Bronchial epithelial cell (primary cell): ENCODE measurements at places on chromosomes 3 and 15.
A peak's percentile ranks its signal among the peaks of the same experiment; 100 is the strongest.

GRCh38 chr3:62433396-62433795, 60.0 kb upstream of the FEZF2 start:
- no peak for DNase-seq

GRCh38 chr3:137071104-137071503, 113.3 kb downstream of the IL20RB start:
- no peak for DNase-seq

DNA sequence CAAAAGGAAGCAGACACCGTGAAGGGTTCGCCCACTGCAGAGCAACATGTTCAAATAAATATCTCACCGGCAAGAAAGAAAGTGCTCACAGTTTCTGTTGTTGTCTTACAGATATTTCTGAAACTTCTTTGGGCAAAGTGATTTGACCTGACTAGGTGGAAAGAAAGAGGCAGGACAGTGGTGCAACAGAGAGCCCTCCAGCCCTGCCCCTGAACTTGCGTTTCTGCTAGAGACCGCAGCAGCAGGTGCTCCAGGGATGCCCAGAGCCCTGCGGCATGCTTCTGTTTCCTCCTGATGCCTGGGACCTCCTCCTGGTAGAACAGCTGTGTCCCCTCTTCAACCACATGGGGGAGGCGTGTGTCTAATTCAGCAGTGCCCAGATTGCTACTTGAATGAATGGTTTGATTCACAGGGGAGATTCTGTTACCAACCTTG, 123.4 kb downstream of the ATP10A start:
- peak; percentile 2 for DNase-seq

DNA sequence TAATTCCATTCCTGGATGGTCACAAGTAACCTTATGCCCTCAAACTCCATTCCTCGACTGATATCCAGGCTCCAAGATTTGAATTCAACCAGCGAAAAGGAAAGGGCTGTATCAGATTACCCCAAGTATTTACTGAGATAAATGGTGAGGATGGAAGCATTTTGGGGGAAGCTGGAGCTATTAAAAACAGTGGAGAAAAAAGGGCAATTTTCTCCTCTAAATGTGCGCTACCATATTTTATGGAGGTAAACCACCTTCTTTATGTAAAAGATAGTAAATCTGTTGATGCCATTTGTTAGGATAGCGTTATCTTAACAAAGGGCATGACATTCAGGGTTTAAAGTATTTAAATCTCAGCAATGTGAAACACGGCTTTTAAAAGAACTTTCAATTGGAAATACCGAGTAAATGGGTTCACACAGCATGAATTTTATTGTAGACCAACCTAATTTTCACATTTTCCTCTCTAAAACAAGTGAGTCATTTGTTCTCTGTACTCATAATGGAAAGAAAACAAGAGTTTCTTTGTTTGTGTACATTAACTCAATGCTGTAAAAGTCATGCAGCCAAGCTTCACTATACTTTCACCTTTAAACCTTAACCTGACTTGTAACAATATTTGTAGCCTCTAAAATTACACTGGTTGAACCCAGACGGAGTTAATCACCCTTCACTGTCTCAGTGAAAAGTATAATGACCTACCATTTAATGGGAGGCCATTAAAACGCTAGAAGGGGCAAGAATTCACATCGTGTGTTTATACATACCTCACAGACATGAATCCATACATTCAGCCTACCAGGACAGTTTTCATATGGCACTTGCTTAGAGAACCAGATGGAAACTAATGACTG, 773.4 kb downstream of the ROBO1 start:
- no peak for DNase-seq

- no peak for DNase-seq
These were observed 666.7 kb upstream of the CADM2 start for GRCh38 chr3:84292128-84292527.

DNA sequence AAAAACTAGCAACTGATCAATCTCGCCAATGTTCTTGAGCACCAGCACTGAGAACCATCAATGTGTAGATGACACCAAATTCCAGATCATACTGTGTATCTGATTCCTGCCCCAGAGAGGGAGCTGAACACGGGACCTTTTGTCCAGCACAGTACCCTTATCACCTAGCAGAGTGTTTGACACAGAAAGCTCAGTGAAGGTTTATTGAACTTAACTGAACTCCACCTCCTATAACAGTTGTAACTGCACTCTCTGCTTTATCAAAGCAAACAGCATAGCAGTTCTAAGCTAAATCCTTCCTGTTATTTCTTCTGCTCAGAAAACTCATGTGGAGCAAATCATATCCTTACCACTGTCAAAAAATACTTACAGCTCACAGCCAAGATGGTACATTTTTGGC, 183.4 kb upstream of the SLCO3A1 start:
- DNase-seq: no peak

DNA sequence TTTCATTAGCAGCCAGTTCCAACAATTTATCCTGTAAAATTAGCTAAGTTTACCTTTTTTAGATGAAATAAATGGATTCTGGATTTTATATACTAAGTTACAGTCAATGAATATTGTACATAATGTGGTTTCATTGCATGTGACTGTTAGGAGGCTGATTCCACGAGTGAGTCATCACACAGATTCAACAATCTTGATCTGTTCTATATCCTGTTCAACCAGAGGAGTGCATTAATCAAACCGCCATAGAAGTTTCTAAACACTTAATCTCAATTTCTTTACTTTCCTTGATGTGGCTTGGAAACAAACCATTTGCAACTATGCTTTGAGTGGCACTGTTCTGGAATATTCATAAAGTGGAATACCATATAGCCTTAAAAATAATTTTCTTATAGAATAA, 15.3 kb downstream of the DNAJC13 start:
- peak; percentile 86 for DNase-seq
